ENCODE measurements at places on chromosomes 4 and X.

GRCh38 chr4:71232846-71233245 lies 106.0 kb upstream of the SLC4A4 start:
- no peak overlapping the region for H3K4me3 ChIP-seq
- H3K36me3 ChIP-seq: no peaks in the 10 kb centered on the region
- DNase-seq: no peak
- no peaks in the 10 kb centered on the region for H3K27me3 ChIP-seq
- H3K27ac ChIP-seq: no peak overlapping the region

DNA sequence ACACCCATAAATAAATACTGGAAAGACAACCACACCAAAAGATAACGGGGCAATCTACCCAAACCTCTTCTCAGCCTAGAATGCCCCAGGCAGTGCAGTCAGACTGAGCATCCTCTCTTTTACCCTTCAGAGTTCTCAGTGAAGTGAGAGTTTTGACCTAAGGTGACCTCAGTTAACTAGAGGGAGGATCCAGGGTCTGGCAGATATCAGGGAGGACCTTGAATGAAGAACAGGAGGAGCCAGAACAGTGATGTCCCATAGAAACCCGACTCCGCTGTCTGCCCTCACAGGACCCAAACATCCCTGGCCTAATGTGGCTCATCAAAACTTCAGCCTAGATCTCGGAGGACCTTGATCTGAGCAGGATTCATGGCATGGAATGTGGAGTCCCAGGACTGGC lies at the start of gene MAGEB3:
TSS of gene MAGEB3 (plus strand) at position 263 of the 400 bp plus-strand sequence. CDS start 5,268 bp downstream, outside the sequence.
- H3K27ac ChIP-seq: no peak within 1 kb of the TSS
- DNase-seq: no peak
- no peaks in the 10 kb centered on the region for H3K4me1 ChIP-seq
- H3K36me3 ChIP-seq: no peaks in the 10 kb centered on the region
- H3K4me3 ChIP-seq: no peak within 1 kb of the TSS

- no peak overlapping the region for H3K27ac ChIP-seq
- H3K4me3 ChIP-seq: no peak overlapping the region
- no peaks in the 10 kb centered on the region for H3K27me3 ChIP-seq
- no peaks in the 10 kb centered on the region for H3K4me1 ChIP-seq
- no peaks in the 10 kb centered on the region for H3K36me3 ChIP-seq
These were observed 161.0 kb upstream of the FAM241A start for GRCh38 chr4:111984169-111984819.

DNA sequence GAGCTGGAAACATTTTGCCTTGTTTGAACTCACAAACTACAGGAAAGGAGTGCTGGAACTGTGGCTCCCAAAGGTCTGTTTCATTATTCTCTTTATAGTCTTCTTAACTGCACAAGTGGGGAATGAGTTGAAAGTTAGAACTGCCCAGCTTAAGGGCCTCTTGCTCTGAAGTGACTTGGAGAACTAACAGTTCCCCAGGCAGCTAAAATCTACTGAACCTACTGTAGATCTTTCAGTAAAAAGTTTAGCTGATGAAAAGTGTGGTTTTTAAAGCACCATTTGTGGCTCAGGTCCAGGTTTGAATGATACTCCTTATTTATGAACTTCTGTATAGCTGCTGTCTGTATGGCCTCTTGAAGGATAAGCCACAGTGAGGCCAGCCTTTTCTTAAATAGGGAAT lies 353.8 kb downstream of the MAPK10 start:
- H3K4me1 ChIP-seq: no peaks in the 10 kb centered on the region
- H3K27ac ChIP-seq: no peak overlapping the region
- H3K36me3 ChIP-seq: no peaks in the 10 kb centered on the region
- no peak for DNase-seq
- no peak overlapping the region for H3K4me3 ChIP-seq

DNA sequence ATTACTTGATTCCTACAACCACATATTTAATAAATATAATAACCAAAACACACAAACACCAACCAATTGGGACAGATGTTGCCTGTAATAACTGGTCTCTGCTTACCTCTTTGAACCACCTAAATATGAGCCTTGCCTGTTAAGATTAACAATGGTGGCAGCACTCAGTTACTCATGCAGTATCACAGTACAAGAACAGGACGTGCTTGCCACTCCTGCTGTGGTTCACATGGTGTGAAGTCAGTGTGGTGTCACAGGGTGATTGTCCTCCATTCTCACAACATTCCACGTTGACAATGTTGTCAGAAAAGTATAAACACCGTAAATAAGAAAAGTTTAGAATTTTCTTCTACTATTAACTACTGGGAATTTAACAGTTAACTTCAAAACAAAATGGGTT lies 365.0 kb downstream of the PPP3CA start:
- peaks cover 5% of the 10 kb centered on the region for H3K4me1 ChIP-seq
- peaks cover 6% of the 10 kb centered on the region for H3K27me3 ChIP-seq
- H3K27ac ChIP-seq: no peak overlapping the region
- no peak overlapping the region for H3K4me3 ChIP-seq

DNA sequence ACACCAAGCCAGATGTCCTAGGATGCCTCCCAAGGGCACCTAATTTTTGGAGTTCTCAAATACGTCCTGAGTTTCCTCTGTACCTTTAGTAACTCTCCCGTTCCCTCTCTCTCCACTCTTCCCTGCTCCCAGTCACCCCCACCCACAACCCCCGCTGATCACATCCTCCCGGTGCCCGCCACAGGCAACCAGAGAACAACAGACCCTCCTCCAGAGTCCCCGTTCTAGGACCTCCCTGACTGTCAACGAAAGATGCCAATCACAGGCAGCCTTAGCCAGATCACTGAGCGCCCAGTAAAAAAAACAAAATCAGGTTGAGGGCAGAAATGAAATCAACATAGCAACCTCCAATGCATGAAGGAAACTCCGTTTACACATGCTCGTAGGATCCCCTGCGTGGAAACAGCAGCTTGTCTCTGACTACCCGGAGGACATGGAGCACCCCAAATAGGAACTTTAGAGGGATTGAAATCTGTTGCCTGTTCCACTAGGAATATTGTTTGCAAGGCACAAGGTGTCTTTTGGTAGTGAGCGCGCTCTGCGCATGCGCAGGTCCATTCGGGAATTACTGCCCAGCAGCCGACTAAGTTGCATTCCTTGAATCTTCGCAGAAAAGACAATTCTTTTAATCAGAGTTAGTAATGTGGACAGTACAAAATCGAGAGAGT lies at the start of gene GABRB1:
TSS of gene GABRB1 (plus strand) at position 557 of the 668 bp plus-strand sequence.
- peaks cover 34% of the 10 kb centered on the region for H3K27me3 ChIP-seq
- no peak within 1 kb of the TSS for H3K27ac ChIP-seq
- no peaks in the 10 kb centered on the region for H3K36me3 ChIP-seq
- H3K4me1 ChIP-seq: peaks cover 10% of the 10 kb centered on the region

GRCh38 chr4:45566896-45567603 lies 556.8 kb downstream of the GABRG1 start:
- no peak for DNase-seq
- H3K4me1 ChIP-seq: no peaks in the 10 kb centered on the region
- no peaks in the 10 kb centered on the region for H3K27me3 ChIP-seq

DNA sequence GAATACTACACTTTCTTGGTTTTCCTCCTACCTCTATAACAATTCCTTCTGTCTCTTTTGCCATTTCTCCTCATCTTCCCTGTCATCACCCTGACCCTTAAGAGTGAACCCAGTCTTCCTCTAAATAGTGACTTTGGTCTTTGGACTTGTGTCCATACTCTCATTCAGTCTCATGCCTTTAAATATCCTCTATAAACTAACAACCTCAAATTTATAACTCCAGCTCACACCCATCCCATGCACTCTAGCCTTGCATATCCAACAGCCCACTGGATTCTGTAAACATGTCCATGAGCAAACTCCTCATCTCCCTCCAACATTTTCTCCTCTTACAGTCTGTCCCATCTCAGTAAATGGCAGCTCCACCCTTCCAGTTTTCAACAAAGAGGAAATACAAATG lies 15.0 kb downstream of the BCLAF3 start:
- no peaks in the 10 kb centered on the region for H3K36me3 ChIP-seq
- DNase-seq: no peak
- no peak overlapping the region for H3K4me3 ChIP-seq
- no peaks in the 10 kb centered on the region for H3K4me1 ChIP-seq

Data from neuronal stem cell (in vitro differentiated cells).